Keratinocyte (primary cell): ENCODE measurements at places on chromosomes 2 and 18.

DNA sequence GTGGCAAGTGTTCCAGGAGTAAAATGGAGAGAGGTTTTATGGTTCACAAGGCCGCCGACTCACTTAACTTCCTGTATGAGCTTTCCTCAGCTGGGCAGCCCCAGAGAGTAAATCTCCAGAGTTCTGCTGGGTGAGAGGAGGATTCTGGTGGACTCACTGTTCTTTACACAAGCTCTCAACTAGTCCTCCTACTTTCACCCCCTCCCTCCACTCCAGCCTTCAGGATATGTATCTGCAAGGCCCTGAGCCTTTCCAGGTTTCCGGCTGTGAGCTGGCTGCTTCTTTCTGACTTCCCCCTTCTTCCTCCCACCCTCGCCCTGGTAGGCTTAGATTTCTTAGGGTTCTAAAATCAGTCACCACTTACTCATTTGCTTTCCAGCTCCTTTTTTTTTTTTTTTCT lies 34.0 kb downstream of the EML6 start:
- H3K27me3 ChIP-seq: no peaks in the 10 kb centered on the region
- H3K4me1 ChIP-seq: peaks cover 19% of the 10 kb centered on the region
- H3K27ac ChIP-seq: peak overlapping the region; percentile 28
- H3K36me3 ChIP-seq: no peaks in the 10 kb centered on the region

DNA sequence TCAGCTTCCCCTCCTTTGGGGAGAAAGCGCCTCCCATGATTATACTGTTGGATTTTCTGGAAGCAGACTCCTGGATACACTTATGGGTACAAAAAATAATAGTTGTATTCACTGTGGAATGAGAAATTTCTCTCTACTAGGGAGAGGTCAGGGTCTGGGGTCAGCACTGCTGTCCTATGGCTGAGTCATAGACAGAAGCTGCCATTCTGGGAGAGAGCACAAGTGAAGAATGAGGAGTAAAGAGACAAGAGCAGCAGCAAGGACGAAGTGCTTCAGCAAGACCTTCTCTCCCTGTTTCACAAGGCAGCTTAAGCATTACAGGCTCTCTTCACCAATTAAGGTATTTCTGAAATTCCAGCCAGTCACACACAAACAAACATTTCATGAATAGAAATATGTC lies 10.1 kb upstream of the UNC80 start:
- no peak overlapping the region for H3K27ac ChIP-seq
- DNase-seq: no peak
- H3K36me3 ChIP-seq: no peaks in the 10 kb centered on the region
- H3K4me1 ChIP-seq: no peaks in the 10 kb centered on the region
- no peaks in the 10 kb centered on the region for H3K27me3 ChIP-seq

DNA sequence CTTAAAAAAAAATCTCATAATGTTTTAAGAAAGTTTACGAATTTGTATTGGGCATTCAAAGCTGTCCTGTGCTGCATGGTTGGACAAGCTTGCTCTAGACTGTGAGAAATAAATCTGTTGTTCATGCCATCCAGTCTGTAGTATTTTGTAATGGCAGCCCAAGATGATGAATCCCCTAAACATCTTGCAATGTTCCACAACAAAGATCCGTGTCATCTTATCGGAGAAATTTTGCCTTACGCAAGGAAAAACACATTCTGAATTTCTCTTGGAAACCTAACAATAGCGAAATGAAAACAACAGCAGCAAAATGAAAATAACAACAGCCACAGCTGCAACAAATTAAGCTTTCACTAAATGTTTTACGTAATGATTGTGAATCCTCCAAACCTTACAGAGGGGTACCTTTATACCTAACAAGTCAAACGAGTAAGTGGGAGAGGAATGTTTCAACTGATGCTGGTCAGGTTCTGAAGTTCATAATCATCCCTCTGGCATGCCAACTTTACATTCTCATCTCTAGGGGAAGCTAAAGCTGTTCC lies 76.1 kb upstream of the RNU4ATAC start:
- no peak for DNase-seq
- H3K36me3 ChIP-seq: peaks cover 34% of the 10 kb centered on the region
- no peak overlapping the region for H3K27ac ChIP-seq
- H3K4me3 ChIP-seq: no peak overlapping the region
- H3K27me3 ChIP-seq: no peaks in the 10 kb centered on the region

GRCh38 chr2:23649819-23650218 lies 264.8 kb downstream of the KLHL29 start:
- H3K27ac ChIP-seq: no peak overlapping the region
- DNase-seq: no peak
- no peaks in the 10 kb centered on the region for H3K27me3 ChIP-seq
- peaks cover 14% of the 10 kb centered on the region for H3K4me1 ChIP-seq
- no peak overlapping the region for H3K4me3 ChIP-seq

DNA sequence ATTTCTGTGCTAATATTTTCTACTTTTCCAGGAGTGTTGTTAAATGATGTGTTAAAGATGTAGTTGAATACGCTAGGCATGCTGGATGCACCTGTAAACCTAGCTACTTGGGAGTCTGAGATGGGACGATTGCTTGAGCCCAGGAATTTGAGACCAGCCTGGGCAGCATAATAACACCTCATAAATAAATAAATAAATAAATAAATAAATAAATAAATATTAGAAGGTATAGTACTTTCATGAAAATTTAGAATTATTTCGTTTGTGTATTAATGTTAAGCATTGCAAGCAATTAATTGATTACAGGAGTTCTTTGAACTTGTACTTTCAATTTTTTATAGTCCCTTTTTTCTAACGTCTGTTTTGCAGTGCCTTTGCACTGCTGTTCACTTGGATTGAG lies 137.2 kb downstream of the ATP9B start:
- H3K27ac ChIP-seq: no peak overlapping the region
- peaks cover 7% of the 10 kb centered on the region for H3K4me1 ChIP-seq
- no peak for DNase-seq
- no peak overlapping the region for H3K4me3 ChIP-seq

- peak overlapping the region; percentile 34 for H3K27ac ChIP-seq
- no peak overlapping the region for H3K4me3 ChIP-seq
- H3K27me3 ChIP-seq: no peaks in the 10 kb centered on the region
- peaks cover 9% of the 10 kb centered on the region for H3K36me3 ChIP-seq
These were observed 39.5 kb downstream of the ACSL3 start for GRCh38 chr2:222900354-222900753.

DNA sequence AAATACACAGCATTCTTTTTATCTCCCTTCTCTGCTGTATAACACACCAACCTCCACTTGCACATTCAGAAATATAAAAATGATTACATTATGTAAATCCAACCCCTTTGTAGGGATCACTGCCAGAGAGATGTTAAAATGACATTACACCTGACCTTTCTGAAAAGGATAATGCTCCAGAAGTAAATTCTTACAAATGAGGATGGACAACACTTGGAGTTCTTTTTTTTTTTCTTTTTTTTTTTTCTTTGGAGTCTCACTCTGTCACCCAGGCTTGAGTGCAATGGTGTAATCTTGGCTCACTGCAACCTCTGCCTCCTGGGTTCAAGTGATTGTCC lies 20.3 kb upstream of the AGFG1 start:
- H3K27me3 ChIP-seq: no peaks in the 10 kb centered on the region
- H3K27ac ChIP-seq: no peak overlapping the region
- H3K4me1 ChIP-seq: no peaks in the 10 kb centered on the region
- H3K36me3 ChIP-seq: no peaks in the 10 kb centered on the region
- H3K4me3 ChIP-seq: no peak overlapping the region

DNA sequence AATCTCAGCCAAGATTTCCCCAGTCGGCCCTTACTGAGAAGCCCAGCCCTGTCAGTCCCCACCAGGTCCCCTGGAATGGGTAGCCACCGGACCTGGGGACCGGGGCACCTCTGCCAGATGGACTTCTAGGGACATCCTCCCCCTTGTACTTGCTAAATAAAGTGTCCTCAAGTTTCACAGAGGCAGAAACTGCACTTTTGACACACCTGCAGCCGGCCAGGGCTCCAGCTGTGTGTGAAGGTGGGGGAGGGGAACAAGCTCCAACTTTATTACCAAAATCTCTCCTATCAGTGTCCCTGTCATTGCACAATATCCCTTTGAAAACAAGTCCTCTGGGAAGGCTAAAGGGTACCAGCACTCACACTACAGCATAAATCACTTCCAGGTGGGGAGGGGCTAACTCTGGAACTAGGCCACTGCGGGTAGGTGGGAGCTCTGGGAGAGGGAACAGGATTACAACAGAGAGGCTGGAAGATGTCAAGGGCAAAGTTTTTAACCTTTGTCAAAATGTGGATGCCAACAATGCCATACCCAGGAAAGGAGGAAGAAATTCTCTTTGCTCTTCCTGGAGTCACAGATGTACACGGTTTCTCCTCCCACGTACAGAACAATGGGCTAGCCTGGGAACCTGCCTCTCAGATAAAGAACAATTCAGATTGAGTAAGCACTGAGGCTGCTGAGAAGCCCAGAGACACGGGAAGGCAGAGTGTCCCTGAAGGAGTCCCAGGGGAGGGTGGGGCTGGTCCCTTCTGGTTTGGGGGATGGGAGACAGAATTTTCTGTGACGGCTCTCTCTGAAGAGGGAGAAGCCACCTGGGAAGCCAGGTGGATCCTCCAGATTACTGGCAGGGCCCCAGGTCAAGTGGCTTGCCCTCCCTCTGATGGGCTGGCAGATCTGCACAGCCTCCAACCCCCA lies 11.0 kb downstream of the SDC1 start:
- peaks cover 99% of the 10 kb centered on the region for H3K4me1 ChIP-seq
- H3K27ac ChIP-seq: peak overlapping the region; percentile 96
- DNase-seq: no peak
- peaks cover 75% of the 10 kb centered on the region for H3K36me3 ChIP-seq
- no peaks in the 10 kb centered on the region for H3K27me3 ChIP-seq

DNA sequence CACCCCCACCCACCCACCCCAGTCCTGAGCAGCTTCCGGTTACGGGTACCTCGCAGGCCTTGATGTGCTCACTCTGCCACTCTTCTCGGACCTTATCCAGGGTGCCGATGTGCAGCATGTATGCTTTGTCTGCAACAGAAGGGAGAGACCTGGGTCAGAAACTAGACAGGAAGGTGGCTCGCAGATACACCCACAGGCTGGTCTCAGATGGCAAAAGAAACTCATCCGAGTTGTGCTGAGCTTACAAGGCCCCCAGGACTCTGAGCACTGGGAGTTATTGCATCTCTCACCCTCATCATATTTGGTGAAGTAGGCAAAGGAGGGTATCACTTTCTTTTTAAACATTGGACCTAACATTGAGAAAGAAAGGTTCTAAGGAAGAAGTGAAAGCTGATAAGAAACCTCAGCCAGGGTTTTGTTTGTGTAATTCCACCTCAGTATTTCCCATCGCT lies 30.6 kb upstream of the EPG5 start:
- no peak for DNase-seq
- no peak overlapping the region for H3K27ac ChIP-seq
- peaks cover 4% of the 10 kb centered on the region for H3K4me1 ChIP-seq
- H3K4me3 ChIP-seq: no peak overlapping the region
- no peaks in the 10 kb centered on the region for H3K27me3 ChIP-seq

DNA sequence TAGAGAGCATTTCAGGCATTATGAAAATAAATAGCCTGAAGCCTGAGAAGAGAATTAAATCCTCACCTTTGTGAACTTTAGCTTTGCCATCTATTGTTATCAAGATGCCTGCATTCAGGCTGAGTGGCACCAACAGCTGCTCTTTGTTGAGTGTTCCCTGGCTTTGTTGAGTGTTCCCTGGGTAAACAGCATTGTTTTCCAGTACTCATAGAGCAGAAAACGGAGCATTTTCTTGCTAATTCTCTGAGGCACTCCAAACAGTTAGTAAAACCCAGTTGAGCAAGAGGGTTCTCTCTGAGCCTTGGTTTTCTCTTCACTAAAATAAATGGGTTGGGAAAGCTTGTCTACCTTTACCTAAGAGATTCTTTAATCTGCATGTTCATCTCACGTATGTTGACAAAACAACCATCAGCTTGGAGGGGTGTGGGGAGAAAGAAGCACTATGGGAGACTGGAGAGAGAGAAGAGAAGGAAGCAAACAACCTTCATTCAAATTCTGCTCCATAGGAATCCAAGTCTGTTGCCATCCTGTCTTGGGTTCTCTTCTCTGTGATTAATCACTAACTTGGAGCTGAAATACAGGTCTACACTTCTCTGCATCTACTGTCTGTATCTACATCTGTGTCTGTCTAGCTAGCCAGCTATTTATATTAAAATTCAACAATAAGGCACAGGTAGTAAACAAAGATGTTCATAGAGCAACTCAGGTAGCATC lies 567.0 kb upstream of the SOX11 start:
- DNase-seq: no peak
- H3K36me3 ChIP-seq: no peaks in the 10 kb centered on the region
- H3K27ac ChIP-seq: no peak overlapping the region
- no peaks in the 10 kb centered on the region for H3K4me1 ChIP-seq
- no peak overlapping the region for H3K4me3 ChIP-seq

- no peaks in the 10 kb centered on the region for H3K4me1 ChIP-seq
- peak; percentile 83 for DNase-seq
- H3K4me3 ChIP-seq: no peak overlapping the region
- H3K27me3 ChIP-seq: no peaks in the 10 kb centered on the region
- H3K36me3 ChIP-seq: no peaks in the 10 kb centered on the region
These were observed 139.0 kb downstream of the DSC3 start for GRCh38 chr18:30903566-30903965.

GRCh38 chr2:156339110-156339847 lies 6.8 kb upstream of the NR4A2 start:
- no peaks in the 10 kb centered on the region for H3K36me3 ChIP-seq
- H3K4me1 ChIP-seq: peaks cover 21% of the 10 kb centered on the region
- H3K27ac ChIP-seq: no peak overlapping the region
- H3K4me3 ChIP-seq: no peak overlapping the region

- DNase-seq: no peak
- H3K4me3 ChIP-seq: no peak overlapping the region
- no peaks in the 10 kb centered on the region for H3K36me3 ChIP-seq
- H3K27me3 ChIP-seq: peaks cover 3% of the 10 kb centered on the region
These were observed 67.8 kb upstream of the HDAC4 start for GRCh38 chr2:239468491-239469105.

GRCh38 chr2:44786045-44786816 lies 155.3 kb upstream of the SIX3 start:
- DNase-seq: no peak
- no peaks in the 10 kb centered on the region for H3K36me3 ChIP-seq
- no peaks in the 10 kb centered on the region for H3K4me1 ChIP-seq
- H3K27ac ChIP-seq: no peak overlapping the region

GRCh38 chr2:150872756-150873395 lies 385.4 kb upstream of the RND3 start:
- DNase-seq: no peak
- no peaks in the 10 kb centered on the region for H3K4me1 ChIP-seq
- H3K27ac ChIP-seq: no peak overlapping the region
- H3K27me3 ChIP-seq: no peaks in the 10 kb centered on the region
- no peaks in the 10 kb centered on the region for H3K36me3 ChIP-seq
- no peak overlapping the region for H3K4me3 ChIP-seq

DNA sequence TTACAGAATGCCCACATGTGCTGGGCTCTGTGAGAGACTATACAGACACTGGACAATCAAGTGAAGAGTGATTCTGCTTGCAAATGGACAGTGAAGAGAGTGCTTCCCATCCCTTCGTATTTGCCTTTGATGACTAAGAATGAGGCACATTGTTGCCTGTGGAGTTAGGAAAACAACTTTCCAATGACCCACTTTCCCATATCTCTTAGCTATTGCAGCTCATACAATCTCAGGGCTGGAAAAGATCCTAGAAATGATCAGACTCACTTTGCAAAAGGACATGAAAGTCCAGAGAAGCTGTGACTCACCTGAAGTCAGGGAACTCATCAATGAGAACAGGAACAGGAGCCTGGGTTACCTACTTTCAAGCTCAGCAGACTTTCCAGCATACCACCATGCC lies 440.5 kb upstream of the TCF4 start:
- no peaks in the 10 kb centered on the region for H3K4me1 ChIP-seq
- H3K36me3 ChIP-seq: no peaks in the 10 kb centered on the region
- H3K4me3 ChIP-seq: no peak overlapping the region
- H3K27ac ChIP-seq: no peak overlapping the region
- no peaks in the 10 kb centered on the region for H3K27me3 ChIP-seq
- no peak for DNase-seq
